Caki2 (cell line): ENCODE measurements at places on chromosomes 6 and 20. TPM values are rescaled to one million over a fixed set of nuclear protein-coding genes. Genes with fewer than 3 reads are reported as not detected.

DNA sequence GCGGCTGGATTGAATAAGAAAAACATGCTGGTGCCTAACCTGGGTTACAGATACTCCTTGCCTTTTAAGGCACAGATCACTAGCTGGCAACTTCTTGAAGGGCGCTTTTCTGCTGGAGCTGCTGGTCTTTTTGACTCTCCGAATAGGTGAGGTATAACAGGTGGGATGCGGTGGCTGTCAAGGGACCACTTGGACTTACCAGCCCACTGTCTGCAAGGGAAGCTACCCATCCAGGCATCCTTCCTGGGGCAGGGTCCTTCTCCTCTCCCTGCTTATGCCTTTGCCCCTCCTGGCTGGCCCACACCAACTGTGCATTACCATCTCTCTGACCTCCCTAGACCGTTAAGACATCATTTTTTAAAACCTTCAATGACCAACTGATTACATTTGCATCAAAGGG, 57.4 kb downstream of the NPEPL1 start:
- DNase-seq, result no peak

GRCh38 chr20:47574616-47575364, 73.1 kb downstream of the NCOA3 start:
- DNase-seq, result no peak

DNA sequence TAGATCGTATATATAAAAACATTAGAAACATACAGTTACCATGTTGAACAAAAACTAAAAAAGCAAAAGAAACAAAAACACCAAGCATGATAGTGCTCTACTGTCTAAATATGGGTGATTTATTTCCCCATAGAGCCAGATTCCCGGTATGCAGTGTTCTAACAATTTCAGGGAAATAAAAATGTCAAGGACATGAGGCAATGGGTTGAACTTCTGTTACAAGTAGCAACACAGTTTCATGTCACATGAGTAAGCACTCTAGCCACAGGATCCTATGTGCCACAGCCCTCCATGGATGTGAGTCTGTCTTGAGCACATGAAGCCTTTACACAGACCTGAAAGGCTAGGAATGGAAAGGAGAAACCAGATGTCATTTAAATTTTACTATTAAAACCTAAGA, 96.0 kb downstream of the MAP3K5 start:
- no peak for DNase-seq

The LRRC73 gene
- total RNA-seq, result 0.20 and 0.29 TPM in 2 replicates

The BPIFB1 gene
- total RNA-seq, result not detected in 2 replicates
